NCI-H2029 treated with DMSO at 0.1 percent for 48 hours (cell line): ENCODE measurements at places on chromosomes 7 and 10.

- no peak for DNase-seq
These were observed 116.0 kb downstream of the ATRNL1 start for GRCh38 chr10:115209133-115209532.

- no peak for DNase-seq
These were observed 83.3 kb downstream of the NHLRC2 start for GRCh38 chr10:113937756-113938155.

DNA sequence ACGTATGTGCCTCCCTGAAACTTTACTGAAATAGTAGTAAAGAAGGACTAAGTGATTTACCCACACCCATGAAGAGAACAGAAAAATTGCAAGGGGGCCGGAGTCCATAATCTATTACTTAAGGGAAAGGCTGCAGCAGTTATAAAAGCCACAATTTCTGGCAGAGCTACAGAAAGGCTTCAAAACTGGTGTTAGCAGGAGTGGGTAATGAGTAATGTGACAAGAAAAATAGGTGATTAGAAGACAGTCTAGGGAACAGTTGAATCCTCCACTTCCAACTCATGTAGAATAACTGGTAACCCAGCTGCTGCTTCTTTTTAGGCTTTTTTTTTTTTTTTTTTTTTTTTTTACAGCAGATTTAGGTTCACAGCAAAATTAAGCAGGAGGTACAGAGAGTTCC is 413.3 kb downstream of the SFMBT2 start:
- DNase-seq, result no peak

DNA sequence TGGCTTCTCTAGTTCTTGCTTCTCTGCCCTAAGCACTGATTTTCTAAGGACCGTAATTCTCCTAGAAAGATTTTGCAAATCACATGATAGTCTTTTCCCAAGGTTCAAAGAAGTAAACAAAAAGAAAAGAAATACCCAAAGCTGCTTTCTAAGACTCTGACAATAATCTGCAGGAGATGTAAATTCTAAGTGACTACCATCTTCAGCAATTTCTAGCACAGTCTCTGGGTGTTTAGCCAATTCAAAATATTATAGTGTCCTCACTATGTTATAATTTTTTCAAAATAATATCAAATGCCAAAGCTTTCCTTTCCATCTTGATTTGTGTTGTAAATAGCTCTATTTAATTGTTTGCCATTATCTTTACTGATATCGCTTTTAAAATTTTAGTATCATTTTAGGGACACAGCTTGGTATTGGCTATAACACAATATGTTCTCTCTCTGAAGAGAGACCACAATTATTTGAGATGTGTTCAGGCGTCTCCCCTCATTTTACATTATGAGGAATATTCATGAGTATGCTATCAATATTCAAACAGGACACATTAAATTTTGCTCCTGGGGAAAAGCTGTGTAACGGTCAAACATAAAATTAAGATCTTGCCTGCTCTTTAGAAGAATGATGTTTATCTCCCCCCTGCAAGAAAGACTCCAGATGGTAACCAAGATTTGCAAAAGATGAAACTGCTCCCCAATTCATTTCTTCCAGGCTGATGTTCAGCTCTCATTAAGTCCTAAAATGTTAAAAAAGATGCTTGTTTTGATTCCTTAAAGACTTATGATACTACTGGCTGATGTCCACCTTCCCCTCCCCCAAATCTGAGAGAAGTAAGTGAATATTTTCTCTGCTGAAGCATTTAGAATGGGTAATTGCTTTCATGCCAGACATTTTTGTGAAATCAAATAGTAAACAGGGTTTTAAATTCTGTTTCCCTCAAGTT is 191.9 kb upstream of the WDR11 start:
- DNase-seq, result no peak

DNA sequence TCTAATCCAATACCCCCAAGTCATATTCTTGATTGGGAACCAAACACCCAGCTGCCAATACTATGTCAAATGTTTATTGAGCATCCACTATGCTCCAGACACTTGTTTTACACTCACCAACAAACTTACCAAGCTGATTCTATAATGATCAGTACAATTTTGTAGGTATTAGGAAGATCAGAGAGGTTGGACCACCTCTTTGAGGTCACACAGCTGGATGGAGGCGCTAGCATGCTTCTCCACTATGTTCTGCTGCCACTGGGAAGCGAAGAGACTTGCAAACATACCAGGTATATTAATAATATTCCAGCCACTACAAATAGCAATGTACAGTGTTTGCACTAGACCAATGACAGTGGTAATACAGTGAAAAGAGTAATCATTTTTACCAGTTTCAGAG is 25.6 kb upstream of the SEPHS1 start:
- DNase-seq, result no peak

- DNase-seq, result no peak
These were observed 205.6 kb upstream of the PFKP start for GRCh38 chr10:2861632-2862210.

- peak; percentile 22 for DNase-seq
These were observed 71.2 kb downstream of the ADRA2A start for GRCh38 chr10:111148025-111148424.

GRCh38 chr10:27982875-27983543 is 15.9 kb downstream of the ODAD2 start:
- no peak for DNase-seq

GRCh38 chr10:111128331-111129180 is 51.7 kb downstream of the ADRA2A start:
- DNase-seq, result no peak

DNA sequence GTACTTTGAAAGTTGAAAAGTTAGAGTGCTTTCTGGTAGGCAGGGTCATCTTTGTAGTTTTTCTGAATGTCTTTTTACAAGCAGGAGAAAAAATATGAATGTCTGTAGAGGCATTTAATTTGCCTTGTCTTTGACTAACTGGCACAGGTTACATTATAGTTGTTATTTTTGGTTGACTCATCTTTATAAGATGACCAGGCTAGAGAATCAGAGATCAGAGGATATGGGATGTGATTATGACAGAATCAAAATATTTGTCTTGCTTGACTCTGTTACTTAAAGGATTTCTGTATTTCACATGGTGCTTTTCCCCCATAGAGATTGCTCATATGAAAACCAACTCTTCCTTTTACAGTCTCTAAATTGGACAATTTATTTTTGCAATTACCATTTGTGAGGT is 2.4 kb downstream of the ZMYND11 start:
- no peak for DNase-seq
